Stimulated activated CD4-positive, alpha-beta T cell treated with anti-CD3 and anti-CD28 coated beads, Interleukin-1b, Interleukin-23, amount 100 ng/mL, for 1 hour (primary cell): ENCODE measurements at places on chromosomes 7 and 10.

GRCh38 chr7:144729226-144729625 is 106.6 kb downstream of the TPK1 start:
- DNase-seq, result no peak

GRCh38 chr10:63692220-63692896 is 171.2 kb downstream of the REEP3 start:
- DNase-seq, result no peak

- no peak for DNase-seq
Observed at GRCh38 chr7:15920953-15921352, 234.5 kb upstream of the MEOX2 start.

DNA sequence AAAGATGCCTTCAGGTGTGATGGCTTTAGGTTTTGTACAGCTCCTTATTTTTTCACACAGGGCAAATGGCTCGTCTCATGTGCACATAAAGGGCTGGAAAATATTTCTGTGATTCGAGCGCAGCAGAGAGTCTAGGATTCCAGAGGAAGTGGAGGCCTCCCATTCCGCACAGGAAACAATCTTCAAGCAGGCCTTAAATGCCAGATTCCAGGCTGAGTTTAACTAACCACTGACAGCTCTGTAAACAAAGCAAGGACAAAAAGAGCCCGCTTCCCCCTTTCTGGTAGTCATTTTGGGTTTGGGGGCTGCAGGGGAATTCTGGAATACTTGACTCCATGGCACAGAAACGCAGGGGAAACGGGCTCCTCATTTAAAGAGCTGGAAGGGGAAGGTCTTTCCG is 87.2 kb downstream of the CALD1 start:
- DNase-seq, result no peak

DNA sequence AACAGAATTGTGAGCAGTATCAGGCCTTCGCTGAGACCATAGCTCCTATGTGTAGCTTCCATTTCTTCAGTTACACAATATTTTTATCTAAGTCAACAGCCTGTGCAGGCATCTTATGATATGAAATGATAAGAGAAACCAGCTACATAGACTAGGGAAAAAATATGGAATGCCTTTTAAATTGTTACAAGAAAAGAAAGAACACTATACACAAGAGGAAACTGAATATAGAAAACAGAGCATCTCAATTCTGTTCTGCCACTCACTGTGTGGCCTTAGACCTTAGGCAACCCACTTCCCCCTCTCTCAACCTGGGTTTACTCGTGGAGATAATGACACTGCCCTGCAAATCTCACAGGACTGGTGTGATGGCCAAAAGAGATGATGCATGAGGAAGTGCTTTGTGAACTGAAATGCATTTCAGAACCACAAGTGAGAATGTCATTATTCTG is 132.9 kb downstream of the LRRN3 start:
- DNase-seq, result no peak

DNA sequence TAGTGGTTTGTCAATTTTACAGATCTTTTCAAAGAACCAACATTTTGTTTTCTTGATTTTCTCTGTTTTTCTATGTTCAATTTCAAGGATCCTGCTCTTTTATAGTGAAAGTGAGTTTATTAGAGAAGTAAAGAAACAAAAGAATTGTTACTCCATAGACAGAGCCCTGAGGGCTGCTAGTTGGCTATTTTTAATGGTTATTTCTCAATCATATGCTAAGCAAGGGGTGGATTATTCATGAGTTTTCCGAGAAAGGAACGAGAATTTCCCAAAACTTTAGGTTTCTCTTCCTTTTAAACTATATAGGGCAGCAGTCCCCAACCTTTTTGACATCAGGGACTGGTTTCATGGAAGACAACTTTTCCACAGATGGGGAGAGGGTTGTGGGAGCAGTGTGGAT is 165.0 kb downstream of the CCSER2 start:
- DNase-seq, result no peak

GRCh38 chr10:130301021-130301892 is 165.1 kb downstream of the GLRX3 start:
- DNase-seq, result peak; percentile 39

DNA sequence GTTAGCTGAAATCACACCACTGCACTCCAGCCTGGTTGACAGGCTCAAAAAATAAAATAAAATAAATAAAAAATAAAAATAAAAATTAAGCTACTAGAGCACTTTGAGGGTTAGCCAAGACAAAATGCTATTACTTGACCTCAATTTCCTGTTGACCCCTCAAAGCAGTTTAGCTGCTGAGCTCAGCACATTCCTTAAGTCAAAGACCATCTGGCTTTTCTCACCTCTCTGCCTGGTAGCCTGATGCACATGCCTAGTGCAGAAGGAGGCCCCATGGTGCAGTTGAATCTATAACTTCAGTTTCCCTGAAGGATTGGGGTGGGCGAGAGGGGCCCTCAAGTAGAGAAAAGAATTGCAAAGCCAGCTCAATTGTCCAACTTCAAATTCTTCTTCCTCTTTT is 211.1 kb upstream of the GALNT17 start:
- no peak for DNase-seq

- DNase-seq, result no peak
Observed at GRCh38 chr10:24897326-24897926, 55.0 kb downstream of the PRTFDC1 start.

DNA sequence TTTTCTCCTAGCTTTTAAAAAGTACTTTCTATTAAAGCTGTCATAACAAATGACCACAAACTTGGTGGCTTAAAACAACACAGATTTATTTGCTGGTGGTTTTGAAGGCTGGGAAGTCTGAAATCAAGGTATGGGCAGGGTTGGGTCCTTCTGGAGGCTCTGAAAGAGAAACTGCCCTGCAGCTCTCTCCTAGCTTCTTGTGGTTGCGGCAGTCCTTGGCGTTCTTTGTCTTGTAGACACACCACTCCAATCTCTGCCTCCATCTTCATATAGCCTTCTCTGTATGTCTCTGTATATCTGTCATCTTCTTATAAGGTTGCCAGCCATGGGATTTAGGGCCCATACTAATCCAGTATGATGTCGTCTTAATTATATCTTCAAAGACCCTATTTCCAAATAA is 79.4 kb upstream of the PRR15 start:
- no peak for DNase-seq

GRCh38 chr7:44307301-44307900 is 18.0 kb downstream of the CAMK2B start:
- DNase-seq, result no peak

GRCh38 chr7:1090686-1091643 is 3.1 kb downstream of the GPER1 start:
- DNase-seq, result no peak

GRCh38 chr10:101602761-101603398 is 14.8 kb downstream of the DPCD start:
- DNase-seq, result no peak

GRCh38 chr10:33341637-33342036 is 7.2 kb upstream of the NRP1 start:
- DNase-seq, result no peak

DNA sequence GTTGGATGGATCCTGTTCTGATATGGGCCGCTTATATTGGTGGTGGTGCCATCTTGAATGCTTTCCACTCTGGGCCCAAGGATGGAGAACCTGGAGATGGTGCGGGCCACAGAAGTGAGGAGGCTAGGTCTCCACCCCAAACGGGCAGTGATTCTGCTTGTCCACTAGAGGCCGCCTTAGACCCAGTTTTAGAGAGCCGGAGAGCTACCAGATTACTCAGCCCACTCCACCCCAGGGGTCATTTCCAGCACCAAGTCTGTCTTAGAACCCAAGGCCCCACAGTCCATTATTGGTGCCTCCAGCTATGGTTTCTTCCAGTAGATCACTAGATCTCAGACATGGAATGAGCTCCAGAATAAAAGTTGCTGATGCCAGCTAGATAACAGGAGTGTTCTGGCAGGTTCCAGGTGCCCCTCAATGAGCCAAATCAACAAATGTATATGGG is 11.8 kb upstream of the CAMK2G start:
- peak; percentile 33 for DNase-seq

- no peak for DNase-seq
Observed at GRCh38 chr10:92506336-92506735, 67.6 kb downstream of the IDE start.

GRCh38 chr10:51162002-51162401 is 87.7 kb downstream of the PRKG1 start:
- DNase-seq, result no peak

- DNase-seq, result no peak
Observed at GRCh38 chr7:84123965-84124547, 70.5 kb downstream of the SEMA3A start.

DNA sequence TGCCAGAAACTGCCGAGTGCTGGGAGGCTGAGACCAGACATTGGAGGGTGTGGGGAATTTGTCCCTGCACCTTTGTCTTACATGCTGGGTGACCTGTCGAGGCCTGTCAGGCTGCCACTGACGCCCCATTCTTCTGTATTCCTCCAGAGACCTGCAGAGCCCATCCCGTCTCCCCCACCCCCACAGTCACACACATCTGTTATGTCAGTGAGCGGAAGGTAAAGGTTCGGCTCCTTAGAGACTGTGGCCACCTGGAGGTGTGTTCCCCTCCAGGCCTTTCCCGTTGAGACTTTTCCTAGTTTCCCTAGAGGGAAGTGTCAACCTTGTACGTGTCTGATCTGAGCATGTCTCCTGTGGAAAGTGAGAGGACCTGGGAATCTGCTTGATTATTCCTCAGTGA is 84.5 kb downstream of the ATXN7L1 start:
- no peak for DNase-seq

GRCh38 chr7:128875523-128875948 is 12.9 kb downstream of the ATP6V1F start:
- no peak for DNase-seq

GRCh38 chr10:90999512-91000172 is 78.8 kb upstream of the ANKRD1 start:
- no peak for DNase-seq

DNA sequence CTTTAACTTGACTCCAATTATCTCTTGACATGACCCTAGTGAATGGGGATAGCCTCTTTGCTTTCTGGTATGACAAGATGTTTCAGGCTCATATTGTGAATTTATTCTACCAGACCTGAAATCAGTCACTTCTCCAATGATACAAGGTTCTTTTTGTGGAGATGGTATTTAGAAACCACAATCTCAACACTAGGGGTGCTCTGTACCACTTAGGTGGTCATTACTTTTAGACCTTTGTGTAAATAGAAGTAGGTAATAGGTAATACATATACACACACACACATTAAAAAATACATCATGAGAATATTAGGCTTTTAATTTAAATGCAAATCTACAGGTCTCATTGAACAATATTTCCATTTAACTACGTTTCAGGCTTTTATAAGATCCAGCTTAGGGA is 199.0 kb upstream of the RHOBTB1 start:
- DNase-seq, result no peak

GRCh38 chr10:12549297-12549696 is 199.9 kb downstream of the CAMK1D start:
- no peak for DNase-seq

DNA sequence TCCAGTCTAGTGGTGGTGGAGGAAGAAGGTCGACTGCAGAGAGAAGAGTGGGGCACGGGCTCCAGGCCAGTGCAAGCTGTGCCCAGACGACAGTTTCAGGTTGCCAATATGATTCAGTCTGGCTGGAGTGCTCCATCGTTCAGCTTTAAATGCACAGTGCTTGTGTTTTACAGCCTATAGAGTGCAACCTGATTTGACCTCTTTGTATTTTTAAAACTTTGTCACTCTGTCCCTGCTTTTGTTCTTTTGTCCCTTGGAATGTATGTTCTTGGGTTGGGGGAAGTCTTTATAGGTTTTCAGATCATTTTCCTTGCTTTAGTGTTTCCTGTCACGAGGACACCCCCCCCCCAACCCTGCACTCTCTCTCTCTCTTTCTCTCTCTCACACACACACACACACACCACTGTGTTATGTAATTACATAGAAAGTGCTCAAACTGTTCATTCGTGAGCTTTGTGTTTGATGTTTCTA is 198.0 kb downstream of the CAMK1D start:
- DNase-seq, result no peak

GRCh38 chr7:147432079-147432478 is 1158.5 kb upstream of the C7orf33 start:
- DNase-seq, result no peak

- peak; percentile 64 for DNase-seq
Observed at GRCh38 chr10:5551531-5552375, 27.0 kb downstream of the CALML3 start.

DNA sequence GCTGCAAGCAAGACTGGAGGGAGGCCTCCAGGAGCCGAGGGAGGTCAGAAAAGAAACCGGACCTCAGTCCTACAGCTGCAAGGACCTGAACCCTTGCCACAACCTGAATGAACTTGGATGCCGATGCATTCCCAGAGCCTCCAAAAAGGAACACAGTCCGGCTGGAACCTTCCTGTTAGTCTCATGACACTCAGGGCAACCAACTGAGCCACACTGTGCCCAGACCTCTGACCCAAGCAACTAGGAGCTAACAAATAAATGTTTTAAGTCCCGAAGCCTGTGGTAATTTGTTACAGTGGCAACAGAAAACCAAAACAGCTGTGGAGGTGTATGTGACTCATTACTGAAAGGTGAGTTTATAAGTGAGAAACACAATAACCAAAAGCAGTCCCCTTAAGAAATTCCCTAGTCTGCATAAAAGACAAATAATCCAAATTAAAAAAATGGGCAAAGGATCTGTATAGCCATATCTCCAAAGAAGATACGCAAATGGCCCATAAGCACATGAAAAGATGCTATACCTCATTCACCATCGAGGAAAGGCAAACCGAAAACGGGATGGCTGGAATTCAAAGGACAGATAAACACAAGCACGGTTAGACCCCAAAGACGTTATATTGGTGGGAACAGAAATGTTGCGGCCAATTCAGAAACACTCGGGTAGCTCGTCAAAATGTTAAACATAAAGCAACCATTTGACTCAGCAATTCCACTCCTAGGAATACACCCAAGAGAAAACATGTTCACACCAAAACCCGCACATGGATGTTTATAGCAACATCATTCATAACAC is 24.8 kb downstream of the GNA12 start:
- DNase-seq, result no peak

- DNase-seq, result no peak
Observed at GRCh38 chr7:85191383-85191782, 4.5 kb upstream of the SEMA3D start.

DNA sequence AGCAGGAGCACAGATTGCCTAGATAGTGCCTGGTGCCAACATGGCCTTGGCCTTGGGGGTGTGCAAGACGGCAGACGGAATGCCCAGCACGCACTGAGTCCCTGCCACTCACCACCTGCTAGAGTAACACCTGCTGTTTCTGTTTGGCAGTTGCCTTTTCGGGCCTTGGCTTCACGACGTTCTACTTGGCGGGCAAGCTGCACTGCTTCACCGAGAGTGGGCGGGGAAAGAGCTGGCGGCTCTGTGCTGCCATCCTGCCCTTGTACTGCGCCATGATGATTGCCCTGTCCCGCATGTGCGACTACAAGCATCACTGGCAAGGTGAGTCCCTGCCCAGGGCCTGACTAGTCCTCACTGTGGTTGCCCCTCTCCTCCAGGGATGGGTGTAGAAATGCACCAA is 118.0 kb downstream of the PLPP4 start:
- no peak for DNase-seq

GRCh38 chr10:86165666-86166065 is 200.9 kb downstream of the GRID1 start:
- DNase-seq, result no peak

- no peak for DNase-seq
Observed at GRCh38 chr7:82266081-82266480, 177.5 kb downstream of the CACNA2D1 start.
